Retina (tissue), 1 donor: ENCODE measurements at places on chromosomes 11 and 22.
A peak's percentile ranks its signal among the peaks of the same experiment; 100 is the strongest.

DNA sequence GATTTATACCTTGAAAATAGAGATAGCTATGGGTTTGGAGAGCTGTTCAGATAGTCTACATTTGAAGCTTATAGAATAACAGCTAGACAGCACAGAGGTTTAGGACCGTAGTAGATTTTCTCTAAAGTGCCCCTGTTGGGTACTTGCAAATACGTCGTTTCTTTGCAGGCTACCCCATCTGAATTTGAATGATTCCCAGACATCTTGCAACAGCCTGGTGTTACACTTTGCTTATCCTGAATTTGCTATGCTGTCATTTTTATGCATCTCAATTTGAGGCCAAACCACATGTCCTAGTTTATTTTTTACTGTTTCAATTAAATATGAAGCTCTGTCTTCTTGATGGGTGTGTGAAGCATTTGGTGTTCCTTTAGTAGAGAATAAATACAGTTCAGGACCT is 142.1 kb downstream of the WNT11 start:
- DNase-seq: no peak

DNA sequence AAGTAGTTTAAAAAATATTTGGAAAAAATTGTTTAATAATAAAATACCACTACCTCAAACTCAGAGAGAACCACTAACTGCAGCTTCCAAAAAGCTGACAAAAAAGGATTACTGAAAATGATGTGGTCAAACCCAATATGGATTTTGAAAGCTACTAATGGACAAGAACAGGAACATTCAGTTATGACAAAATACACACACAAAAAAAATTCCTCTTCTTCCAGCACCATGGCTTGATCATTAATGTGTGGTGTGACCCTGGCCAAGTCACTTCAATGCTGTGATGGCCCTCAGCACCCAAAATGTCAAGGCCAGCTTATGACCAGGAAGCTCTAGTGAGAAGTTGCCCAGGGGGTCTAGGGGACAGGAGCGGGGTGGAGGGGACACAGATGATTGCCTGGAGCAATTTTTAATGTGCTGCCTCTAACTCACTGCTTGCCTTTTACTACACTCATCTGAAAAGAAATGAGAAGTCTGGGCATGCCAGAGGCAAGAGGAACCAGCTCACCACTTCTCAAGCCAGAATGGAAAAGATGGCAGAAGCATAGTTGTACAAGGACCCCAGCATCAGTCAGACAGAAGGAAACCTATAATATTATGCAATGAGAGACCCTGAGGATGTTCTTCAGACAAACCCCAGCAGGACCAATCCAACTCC is 2.2 kb downstream of the SMCO4 start:
- no peak for DNase-seq

DNA sequence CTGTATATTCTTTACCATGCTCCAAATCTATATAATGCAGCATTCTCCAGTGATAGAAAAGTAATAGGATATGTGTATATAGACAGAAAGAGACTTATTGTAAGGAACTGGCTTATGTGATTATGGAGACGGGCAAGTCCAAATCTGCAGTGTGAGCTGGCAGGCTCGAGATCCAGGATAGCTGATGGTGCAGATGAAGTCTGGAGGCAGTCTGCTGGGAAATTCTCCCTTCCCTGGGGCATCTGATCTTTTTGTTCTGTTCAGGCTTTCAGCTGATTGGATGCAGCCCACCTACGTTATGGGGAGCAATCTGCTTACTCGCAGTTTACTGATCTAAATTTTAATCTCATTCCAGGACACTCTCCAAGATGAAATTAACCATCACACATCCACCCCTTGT is 73.2 kb downstream of the GRK3 start:
- no peak for DNase-seq

GRCh38 chr11:132357811-132358572 is 987.6 kb downstream of the NTM start:
- no peak for DNase-seq

DNA sequence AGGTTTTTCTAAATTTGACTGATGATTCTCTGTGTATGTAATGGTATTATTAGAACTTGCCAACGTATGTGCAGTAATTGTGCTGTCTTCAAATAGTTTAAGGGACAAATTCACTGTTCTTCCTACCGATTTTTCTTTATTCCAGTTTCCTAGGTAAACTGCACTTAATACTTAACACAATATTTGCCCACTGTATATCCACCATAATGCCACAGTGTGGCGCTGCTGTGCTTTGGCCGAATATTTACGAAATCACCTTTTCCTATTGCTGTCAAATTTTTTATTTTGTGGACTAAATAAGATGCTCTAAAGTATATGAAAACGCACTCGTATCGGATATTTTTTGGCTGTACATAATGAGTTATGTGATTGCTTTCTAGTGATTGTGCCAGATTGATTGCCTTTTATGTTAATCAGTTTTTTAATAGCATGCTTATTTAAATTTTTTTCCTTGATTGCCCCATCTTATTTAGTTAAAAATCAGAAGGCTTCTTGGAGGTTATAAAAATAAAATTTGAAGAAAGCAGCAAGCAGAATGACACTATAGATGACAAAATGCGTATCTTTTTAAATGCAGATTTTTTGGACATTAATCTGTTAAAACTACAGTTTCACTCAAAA is 10.5 kb downstream of the AASDHPPT start:
- peak; percentile 28 for DNase-seq

- no peak for DNase-seq
Observed at GRCh38 chr11:70371241-70371640, 27.1 kb upstream of the CTTN start.

DNA sequence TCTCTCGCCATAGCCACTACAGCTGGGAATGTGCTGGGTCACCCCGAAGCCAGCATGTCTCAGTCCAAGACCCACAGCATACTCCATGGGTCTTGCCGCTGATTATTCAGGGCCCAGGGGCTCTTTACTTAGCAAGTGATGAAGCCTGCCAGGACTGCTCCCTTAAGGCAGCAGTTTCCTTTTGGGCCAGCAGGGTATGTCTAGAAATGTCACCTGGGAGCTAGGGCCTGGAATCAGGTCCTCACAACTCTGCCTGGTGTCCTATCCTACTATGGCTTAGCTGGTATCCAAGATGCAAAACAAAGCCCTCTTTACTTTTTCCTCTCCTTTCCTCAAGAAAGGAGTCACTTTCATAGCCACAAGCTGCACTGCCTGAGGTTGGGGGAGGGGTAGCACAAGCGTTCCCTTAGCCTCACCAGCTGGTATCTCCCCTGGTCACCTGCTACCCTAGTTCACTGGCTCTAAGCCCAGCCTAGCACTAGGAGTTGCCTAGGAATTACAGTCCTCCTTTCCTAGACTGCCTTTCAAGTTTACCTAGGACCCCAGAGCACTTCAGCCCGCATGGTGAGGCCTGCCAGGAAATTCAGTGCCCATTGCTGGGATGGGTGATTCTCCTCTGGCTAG is 22.6 kb upstream of the NCR3LG1 start:
- DNase-seq: no peak

DNA sequence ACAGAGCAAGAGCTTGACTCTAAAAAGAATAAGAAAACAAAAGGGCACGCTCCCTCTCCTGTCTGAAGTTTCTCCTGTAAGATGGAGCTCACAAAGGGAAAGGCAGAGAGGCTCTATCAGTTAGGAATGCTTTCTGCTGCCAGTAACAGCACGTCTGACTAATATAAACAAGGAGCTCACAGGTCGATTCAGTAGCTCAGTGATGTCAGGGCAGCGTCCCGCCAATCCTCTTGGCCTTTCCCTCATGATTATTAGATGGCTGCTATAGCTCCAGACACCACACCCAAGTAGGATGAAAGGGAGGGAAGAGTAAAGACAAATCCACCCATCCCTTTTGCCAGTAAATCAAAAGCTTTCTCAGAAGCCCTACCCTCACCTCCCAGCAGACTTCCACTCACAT is 51.3 kb upstream of the HMGXB4 start:
- DNase-seq: no peak

DNA sequence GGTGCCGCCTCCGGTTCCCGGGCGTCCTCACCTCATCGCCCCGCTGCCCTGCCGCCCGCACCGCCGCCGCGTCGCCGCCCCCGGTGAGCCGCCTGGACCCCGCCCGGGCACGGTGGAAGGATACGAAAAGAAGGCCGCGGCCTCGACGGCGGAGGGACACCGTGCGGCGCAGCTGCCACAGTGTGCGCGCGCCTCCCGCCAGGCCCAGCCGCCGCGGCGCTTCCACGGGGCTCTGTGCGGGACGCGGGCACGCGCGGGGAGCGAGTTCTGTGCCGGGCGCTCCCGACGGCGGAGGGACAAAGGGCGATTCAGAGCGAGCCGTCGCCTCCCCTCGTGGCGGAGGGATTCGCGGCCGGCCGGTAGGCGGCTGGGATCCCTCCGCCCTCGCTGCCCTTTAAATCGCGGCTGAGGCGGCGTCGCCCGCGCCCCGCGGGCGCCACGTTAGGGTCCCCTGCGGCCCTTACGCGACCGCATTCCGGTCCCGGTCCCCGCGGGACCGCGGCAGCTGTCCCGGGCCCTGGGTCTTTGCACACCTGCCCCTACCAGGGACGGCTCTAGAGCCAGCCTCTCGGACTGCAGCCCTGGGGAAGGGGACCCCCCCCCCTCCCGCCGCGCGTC is 568 bp upstream of the KMT5B start:
- peak; percentile 98 for DNase-seq

DNA sequence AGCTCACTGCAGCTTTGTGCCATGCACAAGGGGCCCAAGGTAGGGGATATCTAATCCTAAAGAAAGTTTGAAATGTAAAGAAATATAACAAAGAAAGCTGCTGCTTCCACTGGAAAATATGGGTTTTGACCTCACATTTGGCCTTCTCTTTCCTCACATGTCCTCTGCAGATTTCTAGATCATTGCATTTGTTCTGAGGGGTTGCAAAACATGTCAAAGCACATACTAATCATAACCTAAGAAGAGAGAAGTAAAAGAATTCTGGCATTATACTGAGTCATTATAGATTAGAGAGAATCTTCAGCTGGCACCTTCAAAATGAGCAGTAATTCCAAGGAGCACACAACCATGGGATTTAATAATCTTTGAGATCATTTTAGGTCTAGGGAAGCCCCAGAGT is 92.5 kb upstream of the CHRM4 start:
- no peak for DNase-seq

GRCh38 chr11:93908689-93909088 is 58.3 kb upstream of the VSTM5 start:
- no peak for DNase-seq

- no peak for DNase-seq
Observed at GRCh38 chr11:86192519-86193257, 51.9 kb upstream of the EED start.

DNA sequence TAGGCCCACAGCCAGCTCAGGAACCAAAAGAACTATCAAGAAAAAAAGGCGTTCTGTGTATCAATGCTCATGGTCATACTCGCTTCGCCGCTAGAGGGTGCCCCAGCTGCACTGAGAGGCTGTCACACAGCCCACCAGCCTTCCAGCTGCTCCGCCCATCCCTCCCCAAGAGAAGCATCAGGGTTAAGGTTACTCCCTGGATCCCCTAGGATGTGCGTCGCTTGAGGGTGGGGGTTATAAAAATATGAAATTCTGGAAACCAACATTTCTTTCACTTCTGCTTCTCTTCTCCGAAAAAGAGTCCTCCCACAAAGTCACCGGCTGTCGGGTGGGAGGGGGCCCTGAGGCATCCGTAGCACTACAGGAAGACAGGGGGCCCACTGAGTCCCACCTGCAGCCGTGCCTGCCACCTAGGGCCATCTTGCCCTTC is 1.7 kb downstream of the CBX6 start:
- peak; percentile 80 for DNase-seq

DNA sequence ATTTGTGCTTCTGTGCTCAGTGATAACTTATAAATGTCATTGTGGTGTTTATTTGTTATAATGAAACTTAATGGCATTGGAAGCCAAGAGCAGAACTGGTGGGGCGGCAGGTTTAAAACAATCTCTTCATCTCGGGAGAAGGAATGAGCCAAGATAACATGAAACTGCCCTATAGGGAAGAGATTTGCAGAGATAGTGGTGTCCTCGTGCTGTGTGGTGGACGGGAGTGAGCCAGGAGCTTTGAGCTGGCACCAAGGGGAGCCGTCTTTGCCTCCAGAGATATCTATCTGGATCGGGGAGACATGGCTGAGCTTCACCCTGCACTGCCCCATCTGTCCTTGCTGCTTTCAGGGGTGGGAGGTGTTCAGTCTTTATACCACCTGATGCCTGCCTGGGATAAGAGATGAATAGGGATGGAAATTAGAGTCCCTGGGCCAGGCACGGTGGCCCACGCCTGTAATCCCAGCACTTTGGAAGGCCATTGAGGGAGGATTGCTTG is 189.6 kb downstream of the ST3GAL4 start:
- DNase-seq: no peak

DNA sequence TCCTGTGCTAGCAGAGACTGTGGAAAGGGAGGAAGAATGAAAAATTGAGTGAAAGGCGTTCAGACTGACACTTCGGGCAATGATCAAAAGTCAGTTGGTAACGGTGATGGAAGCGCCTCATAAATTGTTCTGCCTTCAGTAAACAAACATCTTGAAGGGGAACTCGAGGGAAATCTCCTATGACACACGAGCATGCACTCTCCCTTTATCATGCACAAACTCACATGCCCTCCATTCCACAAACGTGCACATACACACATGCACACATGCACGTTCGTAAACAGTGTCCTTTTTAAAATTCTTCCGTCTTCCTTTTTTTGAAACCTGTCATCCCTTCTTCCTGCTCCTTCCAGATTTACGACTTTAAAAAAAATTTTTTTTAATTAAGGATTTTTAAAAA is 77.8 kb upstream of the TMEM45B start:
- no peak for DNase-seq

DNA sequence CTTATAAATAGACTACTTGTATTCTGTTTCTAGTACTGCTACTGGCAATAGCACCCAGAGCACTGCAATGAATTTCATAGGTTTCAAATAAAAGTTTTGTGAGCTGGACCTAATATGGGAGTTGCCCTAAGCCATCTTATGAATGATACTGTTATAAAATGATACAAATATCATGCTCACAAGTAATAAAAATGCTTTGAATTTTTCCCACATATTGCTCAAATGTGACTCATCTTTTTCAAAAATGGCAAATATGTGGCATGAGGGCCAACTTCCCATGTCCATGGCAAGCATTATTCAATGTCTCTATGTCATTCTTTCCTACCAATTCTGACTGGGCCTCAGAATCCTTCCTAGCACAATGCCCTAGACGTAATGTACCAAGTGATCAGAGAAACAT is 137.6 kb downstream of the TRPC6 start:
- DNase-seq: no peak

DNA sequence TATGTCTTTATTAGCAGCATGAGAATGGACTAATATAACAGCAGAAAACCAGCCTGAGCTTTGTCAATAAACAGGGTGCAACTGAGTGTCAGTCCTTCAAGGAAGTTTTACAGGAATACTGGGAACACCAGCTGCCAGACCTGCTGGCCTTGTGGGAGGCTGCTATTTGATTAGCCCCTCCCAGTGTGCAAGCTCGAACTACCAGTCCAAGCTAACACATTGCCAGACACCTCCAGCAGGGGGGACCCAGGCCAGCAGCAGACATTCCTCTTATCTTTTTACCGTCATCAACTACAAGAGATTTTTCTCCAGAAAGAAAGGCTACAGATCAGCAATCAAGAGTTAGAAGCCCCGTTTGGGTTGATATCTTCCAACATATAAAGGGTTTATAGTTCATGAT is 942.8 kb upstream of the TENM4 start:
- DNase-seq: no peak

GRCh38 chr11:115663790-115664189 is 159.6 kb upstream of the CADM1 start:
- no peak for DNase-seq
